ENCODE measurements at places on chromosomes 4 and X.

DNA sequence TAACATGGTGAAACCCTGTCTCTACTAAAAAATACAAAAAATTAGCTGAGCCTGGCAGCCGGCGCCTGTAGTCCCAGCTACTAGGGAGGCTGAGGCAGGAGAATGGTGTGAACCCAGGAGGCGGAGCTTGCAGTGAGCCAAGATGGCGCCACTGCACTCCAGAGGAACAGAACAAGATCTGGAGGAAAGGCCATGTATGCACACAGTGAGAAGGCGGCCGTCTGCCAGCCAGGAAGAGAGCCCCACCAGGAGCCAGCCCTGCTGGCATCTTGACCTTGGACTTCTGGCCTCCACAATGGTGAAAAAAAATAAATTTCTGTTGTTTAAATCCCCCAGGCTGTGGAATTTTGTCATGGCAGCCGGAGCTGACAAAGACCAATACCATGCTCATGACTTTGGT is 28.2 kb upstream of the MSX1 start:
- no peak for DNase-seq

GRCh38 chr4:84971319-84971932 is 4.9 kb upstream of the WDFY3 start:
- peak; percentile 35 for DNase-seq

DNA sequence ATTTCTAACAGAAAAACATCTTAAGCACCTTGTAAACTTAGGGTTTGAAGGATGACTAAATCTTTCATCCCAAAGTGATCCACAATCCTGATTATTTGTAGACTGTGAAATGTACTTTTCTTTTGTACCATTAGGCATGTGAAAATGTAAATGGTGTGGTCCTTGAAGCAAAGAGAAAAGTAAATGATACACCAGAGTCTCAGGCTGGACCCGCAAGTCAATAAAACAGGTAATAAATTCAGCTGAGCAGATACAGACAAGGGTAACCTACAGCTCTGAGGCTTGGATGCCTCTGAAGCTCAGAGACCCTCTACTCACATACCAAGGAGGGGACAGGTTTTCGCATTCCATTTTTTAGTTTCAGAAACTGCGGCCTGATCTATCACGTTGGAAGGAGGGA is 2.8 kb upstream of the LAP3 start:
- no peak for DNase-seq

- DNase-seq: no peak
Measured at GRCh38 chrX:19799319-19800182, 87.8 kb downstream of the SH3KBP1 start.

GRCh38 chr4:7554905-7555304 is 120.2 kb upstream of the PSAPL1 start:
- DNase-seq: peak; percentile 73

DNA sequence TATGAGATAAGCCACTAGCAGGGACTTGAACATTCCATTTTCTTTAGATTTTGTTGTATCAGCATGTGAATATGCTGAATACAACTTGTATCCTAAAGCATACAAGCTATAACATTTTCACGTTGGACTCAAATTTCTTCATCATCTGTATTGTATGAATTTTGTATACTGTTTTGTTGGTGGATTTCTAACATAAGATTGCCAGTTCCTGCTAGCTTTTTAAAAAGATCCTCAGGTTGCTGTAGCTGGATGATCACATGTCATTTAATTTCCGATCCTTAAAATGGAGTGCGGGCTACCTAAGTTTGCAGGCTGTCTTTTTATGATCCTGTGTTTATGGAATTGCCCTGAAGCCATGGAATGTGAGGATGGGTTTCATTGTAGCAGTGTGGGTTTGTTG is 6.9 kb downstream of the PDLIM5 start:
- DNase-seq: no peak
